ENCODE measurements at places on chromosomes 2 and 18.

GRCh38 chr2:46439582-46439981 is 39.8 kb upstream of the TMEM247 start:
- DNase-seq, result peak; percentile 22

GRCh38 chr2:60409531-60409871 is 144.0 kb downstream of the BCL11A start:
- DNase-seq, result no peak

- DNase-seq, result no peak
These were observed 226.9 kb downstream of the KLHL29 start for GRCh38 chr2:23611839-23612238.

DNA sequence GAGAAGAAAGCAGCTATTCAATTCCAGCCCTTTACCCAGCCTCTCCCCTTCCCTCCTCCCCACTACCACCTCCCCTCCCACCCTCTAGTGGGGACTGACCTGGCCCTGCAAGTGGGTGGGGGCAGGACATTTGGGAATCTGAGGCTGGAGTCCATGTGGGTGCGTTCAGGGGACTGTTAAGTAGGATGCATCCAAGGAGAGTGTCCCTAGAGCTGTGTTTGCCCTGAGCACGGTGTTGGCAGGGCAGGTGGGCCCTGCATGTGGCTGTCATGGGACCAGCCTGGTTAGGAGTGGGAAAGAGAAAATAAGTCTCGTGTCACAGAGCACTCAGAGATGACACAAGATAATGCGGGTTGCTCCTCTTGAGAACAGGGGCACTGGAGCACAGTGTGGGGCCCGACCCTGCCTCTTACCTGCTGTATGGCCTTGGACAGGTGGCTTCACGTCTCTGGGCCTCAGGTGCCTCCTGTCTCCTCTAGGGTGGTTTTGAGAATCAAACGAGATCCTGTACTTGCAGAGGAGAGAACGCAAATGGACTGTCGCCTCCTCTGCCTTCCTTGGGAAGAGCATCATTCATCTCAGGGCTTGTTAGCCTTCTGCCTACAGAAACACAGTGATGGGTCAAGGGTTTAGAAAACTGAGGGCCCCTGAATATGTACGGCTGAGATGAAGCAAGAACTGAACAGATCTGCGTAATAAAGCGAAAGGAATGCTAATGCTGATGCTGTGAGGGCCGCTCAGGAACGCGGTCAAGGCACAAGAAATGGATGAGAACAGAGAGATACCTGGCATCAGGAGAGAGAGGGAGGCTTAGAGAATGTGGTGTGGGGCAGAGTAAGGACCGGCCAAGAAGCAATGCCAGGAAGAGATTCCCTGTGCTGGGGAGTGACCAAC is 187.7 kb upstream of the HAAO start:
- DNase-seq, result no peak

GRCh38 chr2:145807554-145807953 is 1287.6 kb upstream of the ZEB2 start:
- DNase-seq, result no peak

DNA sequence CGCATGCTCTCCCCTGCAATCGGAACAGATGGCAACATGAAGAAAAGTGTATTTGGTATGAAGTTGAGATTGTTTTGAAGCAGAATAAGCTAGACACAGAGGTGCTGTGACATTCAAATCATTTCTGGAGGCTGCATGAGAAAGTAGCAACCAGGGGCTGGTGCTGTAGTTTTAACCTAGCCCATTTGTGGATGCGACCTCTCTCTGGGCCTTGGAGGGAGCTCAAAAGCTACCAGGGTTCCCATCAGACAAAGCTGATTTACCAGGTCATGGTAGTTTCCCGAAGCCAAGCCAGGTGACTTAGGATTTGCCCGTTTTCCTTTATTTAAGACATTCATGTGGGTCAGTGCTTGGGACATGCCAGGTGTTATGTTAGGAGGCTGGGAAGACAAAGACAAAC is 77.5 kb downstream of the CIB4 start:
- no peak for DNase-seq

GRCh38 chr2:12167525-12168317 is 421.3 kb downstream of the LPIN1 start:
- DNase-seq, result no peak

DNA sequence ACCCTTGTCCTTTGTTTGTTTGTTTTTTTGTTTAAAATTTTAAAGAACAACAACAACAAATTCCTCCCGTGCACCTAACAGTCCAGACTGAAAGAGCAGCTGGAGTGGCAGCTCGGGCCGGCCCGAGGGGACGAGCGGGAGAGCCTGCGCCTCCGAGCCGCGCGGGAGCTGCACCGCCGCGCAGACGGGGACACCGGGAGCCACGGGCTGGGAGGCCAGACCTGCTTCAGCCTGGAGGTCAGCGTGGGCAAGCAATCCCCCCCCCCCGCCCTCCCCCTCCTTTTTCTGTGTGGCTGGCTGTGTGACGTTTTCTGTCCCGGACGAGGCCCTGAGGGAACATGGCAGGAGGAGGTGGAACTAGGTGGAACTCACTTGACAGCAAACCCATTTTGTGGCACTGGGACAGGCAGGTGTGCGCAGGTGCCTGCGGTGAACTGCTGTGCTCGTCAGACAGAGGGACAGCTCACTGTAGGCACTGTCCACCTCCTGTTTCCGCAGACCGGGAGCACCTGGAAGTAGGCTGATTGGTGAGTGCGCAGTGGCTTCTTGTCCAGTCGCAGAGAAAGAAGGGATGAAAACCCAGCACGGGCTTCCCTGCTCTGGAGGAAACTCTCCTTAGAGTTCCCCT is 80.6 kb downstream of the MTCL1 start:
- DNase-seq, result no peak

DNA sequence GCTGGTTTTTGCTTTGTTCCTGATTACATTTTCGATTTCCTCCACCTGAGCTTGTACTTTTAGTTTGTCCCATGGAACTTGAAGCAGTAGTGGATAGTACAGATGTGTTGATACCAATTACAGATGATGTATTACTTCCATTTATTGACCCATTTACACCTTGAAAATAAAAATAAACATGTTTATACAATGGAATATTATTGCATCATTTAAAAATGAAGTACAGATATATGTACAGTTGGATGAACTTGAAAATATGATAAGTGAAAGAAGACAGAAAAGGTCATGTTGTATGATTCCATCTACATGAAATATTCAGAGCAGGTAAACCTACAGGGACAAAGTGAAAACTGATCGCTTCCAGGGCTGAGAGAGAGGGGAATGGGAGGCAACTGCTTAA is 160.3 kb upstream of the WDSUB1 start:
- DNase-seq, result no peak

- no peak for DNase-seq
These were observed 97.7 kb downstream of the CDC42EP3 start for GRCh38 chr2:37573451-37574388.

DNA sequence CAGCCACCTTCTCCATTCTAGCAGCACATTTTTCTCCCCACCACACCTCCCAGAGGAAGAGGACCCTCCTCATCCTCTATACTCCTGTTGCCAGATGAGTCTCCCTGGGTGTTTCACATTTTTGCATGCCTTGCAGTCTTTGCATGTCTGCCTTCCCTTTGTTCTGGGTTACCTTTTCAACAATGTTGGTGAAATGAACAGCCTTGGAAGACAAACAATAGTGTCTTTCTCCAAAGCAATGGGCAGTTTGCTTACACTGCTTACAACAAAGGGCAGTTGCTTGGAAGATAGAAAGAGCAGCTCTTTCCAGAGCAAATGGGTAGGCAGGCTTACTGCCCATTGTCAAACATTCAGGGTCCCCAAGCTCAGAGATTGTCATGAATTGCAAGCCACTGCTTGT is 14.5 kb upstream of the SEH1L start:
- DNase-seq, result no peak

GRCh38 chr2:66435549-66435875 is 587 bp downstream of the MEIS1 start:
- no peak for DNase-seq

- no peak for DNase-seq
These were observed 133.5 kb downstream of the TMEM182 start for GRCh38 chr2:102895376-102895775.

DNA sequence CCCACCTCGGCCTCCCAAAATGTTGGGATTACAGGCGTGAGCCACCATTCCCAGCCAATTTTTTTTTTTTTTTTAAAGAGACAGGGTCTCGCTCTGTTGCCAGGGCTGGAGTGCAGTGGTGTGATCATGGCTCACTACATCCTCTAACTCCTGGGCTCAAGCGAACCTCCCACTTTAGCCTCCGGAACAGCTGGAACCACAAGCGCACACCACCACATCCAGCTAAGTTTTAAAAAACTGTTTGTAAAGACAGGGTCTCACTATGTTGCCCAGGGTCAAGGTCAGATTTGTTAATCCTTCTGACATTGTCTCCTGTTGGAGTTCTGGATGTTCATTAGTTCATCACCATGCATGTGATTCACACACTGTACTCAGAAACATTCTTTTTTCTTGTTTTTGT is 149.9 kb downstream of the TGIF1 start:
- DNase-seq, result no peak

GRCh38 chr2:232473467-232473890 is 14.2 kb downstream of the ECEL1 start:
- no peak for DNase-seq

DNA sequence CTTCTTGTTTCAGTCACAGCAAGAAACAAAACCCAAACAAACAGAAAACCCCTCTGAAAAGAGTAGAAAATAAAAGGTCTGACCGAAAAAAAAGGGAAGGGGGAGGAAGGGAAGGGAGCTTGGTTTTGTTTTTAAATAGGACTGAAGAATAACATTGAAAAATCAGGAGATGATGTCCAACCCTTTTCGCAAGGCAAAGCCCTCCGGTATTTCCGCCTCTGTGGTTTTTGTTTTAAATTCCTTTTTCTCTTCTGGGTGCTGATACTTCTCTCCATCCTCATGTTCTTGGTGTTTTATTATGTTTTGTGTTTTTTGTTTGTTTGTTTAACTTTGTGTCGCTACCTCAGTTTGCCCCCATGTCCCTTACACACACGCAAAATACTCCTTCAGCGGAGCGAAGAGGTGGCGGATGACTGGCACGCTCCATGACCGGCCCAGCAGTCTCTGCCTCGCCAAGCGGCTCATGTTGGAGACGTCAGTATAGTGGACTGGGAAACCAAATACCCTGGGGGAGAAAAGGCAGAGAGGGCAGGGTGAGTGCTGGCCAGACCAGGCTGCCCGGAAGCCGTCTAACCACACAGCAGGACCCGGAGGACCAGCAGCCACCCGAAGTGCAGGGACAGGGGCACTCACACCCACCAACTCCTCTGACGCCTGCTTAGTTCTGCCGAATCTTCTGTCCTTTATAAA is 65.7 kb upstream of the POMC start:
- DNase-seq, result no peak

- DNase-seq, result no peak
These were observed 12.1 kb downstream of the METTL4 start for GRCh38 chr18:2559249-2559648.

GRCh38 chr2:86825036-86825692 is 34.5 kb upstream of the CD8A start:
- no peak for DNase-seq

DNA sequence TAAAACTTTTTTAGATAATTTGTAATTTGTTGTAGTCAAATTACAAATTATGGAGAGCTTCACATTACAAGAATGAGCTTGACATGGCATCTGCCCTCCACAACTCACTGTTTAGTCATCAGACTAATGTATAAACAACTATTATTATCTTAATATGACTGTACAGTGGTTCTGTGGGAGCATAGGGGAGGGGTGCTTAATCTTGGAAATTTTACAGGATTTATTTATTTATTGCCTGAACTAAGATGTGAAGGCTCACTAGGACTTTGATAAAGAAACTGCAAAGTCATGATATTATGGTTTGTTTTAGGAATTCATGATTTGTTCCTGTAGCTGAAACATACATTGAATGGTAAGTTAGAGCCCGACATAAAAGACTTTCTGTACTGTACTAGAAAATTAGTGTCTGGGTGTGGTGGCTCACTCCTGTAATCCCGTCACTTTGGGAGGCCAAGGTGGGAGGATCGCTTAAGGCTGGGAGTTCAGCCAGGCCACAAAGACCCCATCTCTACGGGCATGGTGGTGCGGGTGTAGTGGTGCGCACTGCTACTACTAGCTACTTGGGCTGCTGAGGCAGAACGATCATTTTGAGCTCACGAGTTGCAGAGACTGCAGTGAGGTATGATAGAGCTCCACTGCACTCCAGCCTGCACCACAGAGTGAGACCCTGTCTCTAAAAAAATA is 2.1 kb downstream of the MARCHF7 start:
- no peak for DNase-seq

DNA sequence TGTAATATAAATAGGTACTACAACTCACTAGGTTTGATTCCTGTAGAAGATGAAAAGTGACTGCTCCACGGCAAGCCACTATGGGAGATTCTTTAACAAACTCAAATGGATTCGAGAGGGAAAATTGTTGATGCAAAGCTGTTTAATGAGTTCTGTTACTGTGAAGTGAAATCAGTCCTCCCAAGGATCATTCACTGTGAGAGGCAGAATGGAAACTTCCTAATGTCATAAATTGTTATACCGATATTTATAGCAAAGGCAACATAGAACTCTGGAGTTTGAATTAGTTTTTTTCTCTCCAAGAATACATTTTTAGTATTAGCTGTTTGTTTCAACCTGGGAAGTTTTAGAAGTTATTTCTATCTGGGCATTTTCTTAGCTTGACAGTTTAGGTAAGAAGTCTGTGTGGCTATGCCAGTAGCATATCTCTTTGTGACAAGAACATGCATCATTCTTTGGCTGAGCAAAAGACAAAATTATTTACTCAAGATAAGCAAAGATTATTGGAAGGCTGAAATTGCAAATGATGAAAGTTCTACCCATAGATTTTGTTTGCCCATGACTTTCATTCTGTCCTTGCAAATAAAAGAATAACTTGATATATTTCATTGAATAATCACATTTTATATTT is 979.7 kb downstream of the DPP10 start:
- no peak for DNase-seq

DNA sequence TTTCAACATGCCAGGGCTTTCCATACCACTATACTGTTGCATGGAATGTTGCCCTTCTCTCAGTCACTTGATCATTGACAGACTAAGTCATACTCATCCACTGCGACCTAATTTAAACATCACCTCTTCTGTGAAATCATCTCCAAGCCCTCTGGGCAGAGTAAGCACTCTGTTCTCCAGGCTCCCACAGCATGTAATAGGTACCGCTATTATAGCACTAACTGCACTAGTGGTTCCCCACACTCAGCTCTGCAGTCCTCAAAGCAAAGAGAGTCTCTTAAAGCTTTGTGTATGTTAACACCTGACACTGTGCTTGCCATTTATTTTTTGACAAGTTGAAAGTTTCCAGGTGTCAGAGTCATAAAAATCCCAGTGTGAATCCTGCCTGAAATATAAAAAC is 947.2 kb downstream of the ERBB4 start:
- no peak for DNase-seq

GRCh38 chr2:126639276-126639675 is 16.7 kb upstream of the GYPC start:
- DNase-seq, result no peak

GRCh38 chr2:10897956-10898355 is 13.8 kb upstream of the KCNF1 start:
- no peak for DNase-seq
